CD4-positive, alpha-beta memory T cell (primary cell): ENCODE measurements at places on chromosomes 13 and 19.

- DNase-seq, result no peak
Measured at GRCh38 chr19:51043497-51043896, 8.7 kb upstream of the KLK12 start.

GRCh38 chr13:108070491-108070890, 144.8 kb downstream of the LIG4 start:
- no peak for DNase-seq

- DNase-seq, result peak; percentile 70
Measured at GRCh38 chr19:35495107-35496064, 5.1 kb upstream of the KRTDAP start.

GRCh38 chr13:76586842-76587241, 299.4 kb downstream of the KCTD12 start:
- DNase-seq, result no peak

DNA sequence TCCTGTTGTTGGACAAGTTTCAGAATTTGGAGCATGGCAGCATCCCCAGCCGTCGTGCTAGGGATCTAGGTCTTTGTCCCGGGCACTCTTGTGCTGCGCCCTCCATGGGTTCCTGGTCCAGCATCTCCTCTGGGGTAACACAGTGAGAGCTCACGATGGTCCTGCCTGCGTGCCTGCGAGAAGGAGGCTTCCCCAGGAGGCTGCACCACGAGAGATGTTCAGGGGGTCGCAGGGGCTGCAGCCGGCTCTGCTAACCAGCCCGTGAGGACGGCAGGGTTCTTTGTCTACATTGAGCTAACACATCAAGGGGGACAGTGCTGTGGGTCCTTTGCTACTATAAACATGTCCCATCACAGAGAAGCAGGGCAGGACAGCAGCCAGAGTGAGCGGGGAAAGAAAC, 103.9 kb upstream of the SOX1 start:
- no peak for DNase-seq

DNA sequence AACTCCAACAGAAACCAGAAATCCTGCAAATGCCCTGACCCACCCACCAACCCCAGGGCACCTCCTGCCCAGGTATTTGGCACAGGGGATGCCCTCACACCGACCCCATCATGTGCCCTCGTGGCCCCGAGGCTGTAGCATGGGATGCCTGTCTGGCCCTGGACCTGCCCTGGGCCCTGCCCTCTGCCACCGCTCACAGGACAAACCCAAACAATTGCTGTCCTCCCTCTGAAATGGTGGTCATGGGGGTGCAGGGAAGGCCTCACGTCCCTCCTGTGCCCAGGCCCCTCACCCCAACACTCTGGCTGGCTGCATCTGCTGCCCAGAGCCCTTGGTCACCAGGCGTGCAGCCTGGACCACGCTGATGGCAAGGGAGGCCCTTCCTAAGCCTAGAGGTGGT, 2.1 kb upstream of the ZNF181 start:
- DNase-seq, result no peak

GRCh38 chr13:80342471-80343371, 1.8 kb upstream of the SPRY2 start:
- peak; percentile 58 for DNase-seq

DNA sequence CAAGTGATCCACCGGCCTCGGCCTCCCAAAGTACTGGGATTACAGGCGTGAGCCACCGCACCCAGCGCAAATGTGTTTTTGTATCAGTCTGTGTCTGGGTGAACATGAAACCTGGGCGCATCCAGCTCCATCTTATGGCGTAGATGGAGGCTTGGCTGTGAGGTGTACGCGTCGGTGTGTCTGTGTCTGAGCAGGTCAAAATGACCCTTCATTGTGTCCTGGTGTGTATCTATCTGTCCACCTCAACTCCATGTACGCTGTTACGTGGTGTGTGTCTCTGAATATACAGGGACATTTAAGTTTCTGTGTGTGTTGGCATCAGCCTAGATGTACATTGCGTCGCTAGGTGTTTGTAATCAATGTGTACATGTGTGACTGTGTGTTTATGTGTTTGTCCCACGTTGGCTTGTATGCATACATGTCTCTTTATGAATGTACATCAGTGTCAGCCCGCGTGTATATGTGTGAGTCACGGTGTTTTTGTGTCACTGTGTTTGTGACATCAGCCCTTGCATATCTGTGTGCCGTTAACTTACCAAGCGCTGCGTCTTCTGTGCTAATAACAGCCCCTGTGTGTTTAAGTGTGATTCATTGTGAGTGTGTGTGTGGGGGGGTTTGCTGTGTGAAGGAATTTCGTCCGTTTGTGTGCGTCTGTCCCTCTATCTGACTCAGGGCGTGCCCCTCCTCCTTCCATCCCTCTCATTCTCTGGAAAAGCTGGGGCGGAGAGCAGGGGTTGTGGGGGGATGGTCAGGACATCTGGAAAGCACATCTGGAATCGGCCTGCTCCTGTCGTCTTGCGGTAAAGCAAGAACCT, 6.4 kb downstream of the AXL start:
- DNase-seq, result no peak

GRCh38 chr13:71477735-71478134, 389.3 kb downstream of the DACH1 start:
- DNase-seq, result no peak

- no peak for DNase-seq
Measured at GRCh38 chr13:38316129-38316528, 33.5 kb upstream of the UFM1 start.

DNA sequence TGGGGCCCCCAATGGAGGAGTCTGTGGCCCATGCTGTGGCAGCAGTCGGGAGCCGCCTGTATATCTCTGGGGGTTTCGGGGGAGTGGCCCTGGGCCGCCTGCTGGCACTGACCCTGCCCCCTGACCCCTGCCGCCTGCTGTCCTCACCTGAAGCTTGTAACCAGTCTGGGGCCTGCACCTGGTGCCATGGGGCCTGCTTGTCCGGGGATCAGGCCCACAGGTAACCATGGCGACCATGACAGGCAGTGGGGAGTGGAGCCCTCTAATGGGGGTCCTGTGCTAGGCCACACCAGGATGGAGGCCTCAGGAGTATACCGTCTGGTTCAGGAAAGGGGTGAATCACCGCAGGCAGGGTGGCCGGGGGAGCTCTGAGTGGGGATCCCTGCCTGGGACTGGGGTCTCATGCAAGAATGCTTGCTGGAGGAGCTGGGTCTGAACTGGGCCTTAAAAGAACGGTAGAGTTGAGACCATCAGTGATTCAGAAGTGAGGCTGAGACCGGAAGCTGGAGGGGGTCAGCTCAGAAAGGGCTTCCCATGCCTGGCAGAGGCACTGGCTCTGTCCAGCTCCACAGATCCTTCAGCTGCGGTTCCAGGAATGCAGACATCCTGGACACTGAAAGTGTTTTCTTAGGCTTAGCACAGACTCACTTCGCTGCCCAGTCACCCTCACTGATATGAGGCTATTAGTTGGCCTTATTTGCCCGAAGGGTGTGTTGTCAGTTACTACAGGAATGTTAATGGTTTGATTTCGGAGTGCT, 29.1 kb downstream of the CNFN start:
- no peak for DNase-seq

DNA sequence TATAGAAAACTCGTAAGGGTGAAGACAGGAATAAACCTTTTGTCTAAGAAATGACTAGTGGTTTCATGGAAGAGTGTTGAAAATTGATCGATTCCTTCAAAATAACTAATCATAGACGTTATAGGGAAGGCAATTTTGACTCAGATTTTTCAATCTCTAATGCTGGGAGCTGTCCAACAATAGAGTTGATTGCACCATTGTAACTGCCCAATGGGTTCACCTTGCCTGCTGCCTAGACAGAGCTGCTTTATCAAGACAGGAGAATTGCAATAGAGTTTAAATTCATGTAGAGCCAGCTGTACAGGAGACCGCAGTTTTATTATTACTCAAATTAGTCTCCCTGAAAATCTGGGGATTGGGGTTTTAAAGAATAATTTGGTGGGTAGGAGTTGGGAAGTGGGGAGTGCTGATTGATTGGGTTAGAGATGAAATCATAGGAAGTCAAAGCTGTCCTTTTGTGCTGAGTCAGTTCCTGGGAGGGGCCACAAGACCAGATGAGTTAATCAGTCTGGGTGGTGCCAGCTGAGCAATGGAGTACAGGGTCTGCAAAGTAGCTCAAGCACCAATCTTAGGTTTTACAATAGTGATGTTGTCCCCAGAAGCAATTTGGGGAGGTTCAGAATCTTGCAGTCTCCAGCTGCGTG, 16.8 kb upstream of the ADGRE2 start:
- no peak for DNase-seq

- no peak for DNase-seq
Measured at GRCh38 chr13:102968572-102969228, 97.5 kb downstream of the SLC10A2 start.

GRCh38 chr13:114096811-114097211, 35.6 kb downstream of the RASA3 start:
- no peak for DNase-seq
